ENCODE measurements at places on chromosomes 4 and X. TPM values are rescaled to one million over a fixed set of nuclear protein-coding genes. Genes with fewer than 3 reads are reported as not detected.
A peak's percentile ranks its signal among the peaks of the same experiment; 100 is the strongest.

GRCh38 chrX:14050709-14051108 is 21.0 kb upstream of the GEMIN8 start:
- no peak for DNase-seq

DNA sequence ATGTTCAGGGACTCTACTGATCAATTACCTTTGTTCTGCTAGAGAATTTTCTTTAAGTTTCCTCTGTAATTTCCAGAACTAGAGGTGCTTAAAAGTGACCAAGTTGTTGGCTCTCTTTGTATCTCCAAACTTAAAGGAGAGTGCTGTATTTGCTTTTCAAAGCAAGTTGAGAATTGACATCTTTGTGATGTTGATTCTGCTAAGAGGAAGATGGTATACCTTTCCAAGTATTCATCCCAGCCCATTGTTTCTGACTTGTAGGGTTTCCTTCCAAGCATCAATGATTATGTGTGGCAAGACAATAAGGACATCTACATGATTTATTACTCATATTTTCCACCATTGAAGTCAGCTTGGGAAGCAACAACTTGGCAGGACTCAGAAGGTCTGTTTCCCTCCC is 190.6 kb downstream of the GC start:
- no peak for DNase-seq

DNA sequence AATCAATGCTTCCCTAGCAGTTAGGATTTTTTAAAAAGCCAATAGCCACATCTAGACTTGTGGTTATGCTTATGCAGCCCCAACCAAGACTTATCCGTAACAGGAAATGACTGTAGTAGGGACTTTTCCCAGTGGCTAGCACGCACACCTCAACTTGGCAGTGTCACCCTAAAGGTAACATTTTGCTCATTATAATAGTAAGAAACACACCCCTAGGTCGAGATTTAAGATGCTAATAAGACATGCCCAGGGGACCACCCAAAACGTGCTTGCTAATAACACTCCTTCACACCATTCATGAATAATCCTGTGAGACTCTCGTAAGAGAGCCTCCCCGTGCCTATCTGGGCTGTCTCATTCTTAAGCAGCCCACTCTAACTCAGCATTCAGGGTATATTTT is 195.3 kb downstream of the CHIC1 start:
- DNase-seq = no peak

- no peak for DNase-seq
Observed at GRCh38 chr4:147799986-147800555, 68.2 kb downstream of the ARHGAP10 start.

GRCh38 chrX:154376774-154377173 is 2.3 kb upstream of the EMD start:
- no peak for DNase-seq

GRCh38 chr4:140080883-140081282 is 73.1 kb downstream of the MAML3 start:
- no peak for DNase-seq

- DNase-seq = no peak
Observed at GRCh38 chr4:75909405-75909804, 7.2 kb upstream of the PPEF2 start.

DNA sequence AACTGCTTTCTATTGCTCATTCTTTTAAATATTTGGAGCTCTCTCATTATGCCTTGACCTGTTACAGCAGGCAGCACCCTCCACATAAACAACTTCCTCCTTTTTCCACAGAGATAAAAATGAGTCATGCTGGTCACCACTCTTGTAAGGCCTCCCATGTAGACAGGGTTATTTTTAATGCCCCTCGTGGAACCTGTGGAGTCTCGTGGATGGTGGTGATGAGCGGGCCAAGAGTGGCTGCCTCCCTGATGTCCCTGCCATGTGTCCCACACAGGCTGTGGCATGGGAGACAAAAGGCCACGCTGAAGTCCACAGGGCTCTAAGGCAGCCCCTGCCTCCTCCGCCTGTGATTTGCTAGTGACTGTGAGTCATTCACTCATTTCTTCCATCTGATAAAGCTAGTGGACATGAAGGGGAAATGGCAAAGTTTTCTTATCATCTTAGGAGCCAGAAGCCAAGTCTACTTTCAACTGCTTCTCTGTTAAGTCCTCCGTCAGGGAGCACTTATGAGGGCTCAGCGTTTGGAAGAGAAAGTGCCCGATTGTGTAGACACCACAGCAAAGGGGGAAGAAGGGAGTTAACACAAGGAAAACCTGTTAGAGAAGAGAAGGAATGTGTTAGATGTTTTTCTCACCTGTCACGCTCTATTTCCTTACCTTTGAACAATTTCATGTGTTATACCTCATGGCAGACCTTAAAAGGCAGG is 121.6 kb upstream of the FAT1 start:
- no peak for DNase-seq

DNA sequence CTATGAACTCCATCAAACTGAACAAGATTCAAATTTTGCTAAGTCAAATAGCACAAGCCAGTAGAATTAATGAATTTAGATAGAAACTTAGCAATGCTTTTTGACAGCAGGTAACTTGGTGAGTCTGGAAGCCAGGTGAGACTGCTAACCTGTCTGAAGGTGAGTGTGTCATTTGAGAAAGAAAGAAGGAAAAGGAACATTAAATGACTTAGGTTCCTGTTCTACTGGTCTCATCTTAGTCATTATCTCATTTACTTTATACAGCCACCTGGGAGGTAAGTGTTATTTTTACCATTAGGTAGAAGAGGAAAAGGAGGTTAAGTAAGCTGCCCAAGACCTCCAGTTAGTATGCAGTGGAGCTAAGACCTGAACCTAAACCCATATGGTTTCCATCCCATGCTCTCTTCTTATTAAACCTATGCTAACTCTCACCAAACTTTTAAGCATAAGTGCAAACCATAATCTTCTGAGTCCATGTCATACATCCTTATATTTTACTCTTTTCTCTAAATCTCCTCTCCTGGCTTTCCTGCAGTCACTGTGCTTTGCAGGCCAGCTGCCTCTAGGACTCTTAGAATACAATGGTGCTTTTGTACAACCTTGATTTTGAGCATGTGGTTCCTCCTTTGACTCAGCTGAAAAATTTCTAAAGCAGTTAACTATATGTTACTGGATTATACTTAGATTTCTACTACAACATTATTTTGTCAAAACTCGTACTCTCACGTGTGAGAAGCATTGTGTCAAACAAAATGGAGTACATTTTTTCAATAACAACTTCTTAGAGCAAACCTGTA is 68.5 kb downstream of the ATP10D start:
- no peak for DNase-seq

DNA sequence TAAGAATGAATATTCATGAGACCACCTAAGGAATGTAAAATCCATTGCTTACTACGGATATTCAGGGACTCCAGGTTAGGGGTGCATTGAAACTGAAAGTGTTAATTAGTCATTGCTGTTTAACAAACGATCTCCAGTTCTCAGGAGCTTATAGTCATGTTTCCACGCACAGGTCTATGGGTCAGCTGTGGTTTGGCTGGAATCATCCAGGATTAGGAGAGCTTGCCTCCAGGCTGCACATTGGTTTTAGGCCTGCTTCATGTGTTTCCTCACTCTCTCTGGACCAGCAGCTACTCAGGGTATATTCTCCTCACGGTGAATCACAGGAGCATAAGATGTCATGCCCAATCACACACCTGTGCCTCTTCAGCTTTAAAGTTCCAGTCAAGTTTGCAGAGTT is 98.9 kb downstream of the ATXN3L start:
- DNase-seq = no peak

- DNase-seq = peak; percentile 13
Observed at GRCh38 chr4:110484029-110484428, 8.1 kb downstream of the ENPEP start.

DNA sequence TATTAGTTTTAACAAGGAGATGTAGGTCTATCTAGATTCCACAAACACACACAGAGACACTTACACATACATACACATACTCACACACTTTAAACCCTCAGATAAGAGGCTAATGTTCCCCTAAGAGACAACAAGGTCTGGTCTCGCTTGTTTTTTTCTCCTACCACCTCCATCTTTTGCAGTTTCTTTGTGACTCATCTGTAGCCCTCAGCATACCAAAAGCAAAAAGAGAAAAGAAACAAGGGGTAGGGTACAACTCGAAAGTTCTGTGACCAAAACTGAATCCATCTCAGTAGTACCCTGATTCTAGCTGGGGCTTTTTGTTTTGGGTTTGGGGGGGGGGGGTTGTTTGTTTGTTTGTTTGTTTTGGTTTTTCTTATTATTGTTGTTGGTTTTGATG is 12.2 kb upstream of the EXOSC9 start:
- DNase-seq = no peak

GRCh38 chrX:42495139-42495538 is 282.8 kb downstream of the PPP1R2C start:
- DNase-seq = no peak

GRCh38 chr4:72975488-72975784 is 94.1 kb downstream of the COX18 start:
- DNase-seq = no peak

GRCh38 chr4:4921077-4921476 is 61.6 kb downstream of the MSX1 start:
- no peak for DNase-seq

BGN gene
- total RNA-seq = not detected

PHEX gene
- not detected for total RNA-seq

UBE2D3 gene
- total RNA-seq = 347 TPM

TECRL gene
- total RNA-seq = not detected

ASMT gene
- total RNA-seq = not detected

Measured in OCI-LY7 (cell line).